ENCODE measurements at places on chromosomes 12 and 14.

DNA sequence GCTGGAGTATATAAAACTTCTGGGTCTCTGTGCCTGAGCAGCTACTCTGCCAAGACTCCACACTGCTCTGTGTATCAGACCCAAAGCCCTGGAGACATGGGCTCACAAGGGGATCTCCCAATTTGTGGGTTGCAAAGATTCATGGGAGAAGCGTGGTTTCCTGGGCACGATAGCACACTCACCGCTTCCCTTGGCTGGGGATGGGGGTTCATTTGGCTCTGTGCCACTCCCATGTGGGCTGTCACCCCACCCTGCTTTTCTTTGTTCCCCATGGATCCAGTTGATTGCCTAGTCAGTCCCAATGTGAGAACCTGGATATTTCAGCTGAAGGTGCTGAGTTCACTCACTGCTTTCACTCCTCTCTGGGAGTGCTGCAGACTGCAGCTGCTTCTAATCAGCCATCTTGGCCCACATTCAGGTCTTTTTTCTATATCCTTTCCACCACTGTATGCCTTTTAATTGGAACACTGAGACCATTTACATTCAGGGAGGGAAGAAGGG is 40.0 kb upstream of the PCNX4 start:
- DNase-seq, result no peak

GRCh38 chr12:19025582-19025981 is 104.0 kb upstream of the PLEKHA5 start:
- DNase-seq, result no peak

GRCh38 chr12:96354326-96354725 is 45.9 kb downstream of the CDK17 start:
- no peak for DNase-seq

- DNase-seq, result no peak
These were observed 102.1 kb upstream of the DAAM1 start for GRCh38 chr14:59086241-59086882.

GRCh38 chr14:39974036-39974435 is 541.8 kb upstream of the FBXO33 start:
- no peak for DNase-seq

GRCh38 chr14:71932229-71932981 is at the start of gene RGS6:
Gene RGS6, plus strand, starts transcription at chr14:71932429.
- DNase-seq, result peak; percentile 41

- DNase-seq, result no peak
These were observed 247.1 kb downstream of the GXYLT1 start for GRCh38 chr12:41897593-41897992.

GRCh38 chr12:94500831-94501567 is 41.3 kb upstream of the CEP83 start:
- no peak for DNase-seq

DNA sequence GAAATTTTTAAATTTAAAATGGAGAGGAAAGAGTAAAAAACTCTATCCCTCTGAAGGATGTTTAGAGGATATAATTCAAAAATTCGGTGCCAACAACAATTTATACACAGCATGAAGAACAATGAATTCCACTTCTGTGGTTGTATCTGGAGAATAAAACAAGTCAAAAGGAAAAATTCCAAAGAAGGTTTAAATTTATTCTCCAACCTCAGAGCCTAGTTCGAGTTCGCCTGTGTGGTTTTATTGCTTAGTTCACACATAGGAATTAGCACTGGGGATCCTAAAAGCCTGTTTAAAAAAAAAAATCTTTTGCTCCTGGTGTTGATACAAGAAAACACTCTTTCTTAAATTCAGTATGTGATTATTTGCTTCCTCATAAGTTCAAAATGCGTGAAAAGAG is 79.2 kb downstream of the LLPH start:
- DNase-seq, result no peak

DNA sequence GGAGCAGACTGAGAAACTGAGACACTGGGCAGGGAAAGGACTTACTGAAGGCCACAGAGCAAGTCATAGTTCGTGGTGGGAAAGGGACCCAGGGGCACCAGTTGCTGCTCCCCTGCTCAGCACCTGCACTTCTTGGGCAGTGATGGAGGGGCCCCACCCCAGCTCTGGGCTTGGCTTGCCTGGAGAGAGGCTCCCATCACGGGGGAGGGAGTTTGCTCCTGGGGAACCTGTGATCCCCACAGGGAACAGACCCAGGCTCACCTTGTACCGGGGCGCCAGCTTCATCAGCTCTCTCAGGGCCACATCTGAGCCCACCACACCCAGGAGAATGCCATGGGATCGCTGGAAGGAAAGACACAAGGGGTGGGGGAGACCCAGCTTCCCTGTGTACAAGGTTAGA is 39.8 kb downstream of the CACNA2D4 start:
- no peak for DNase-seq
